ENCODE measurements at places on chromosomes 5 and 9.

DNA sequence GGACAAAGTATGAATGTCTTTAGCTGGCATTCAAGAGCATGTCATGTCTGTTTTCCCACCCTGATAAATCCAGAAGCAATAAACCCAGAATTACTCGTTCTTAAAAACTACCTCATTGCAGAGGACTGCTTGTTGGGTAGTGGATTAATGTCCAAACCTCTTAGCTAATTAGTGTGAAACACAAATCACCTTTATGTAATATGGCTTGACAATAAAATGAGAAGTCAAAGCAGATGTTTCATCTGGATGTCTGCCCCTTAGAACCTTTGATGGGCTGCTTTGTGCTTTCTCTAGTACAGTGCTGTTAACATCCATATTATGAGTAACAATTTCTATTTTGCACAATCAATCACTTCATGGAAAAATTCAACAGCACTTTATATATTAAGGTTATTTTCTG is 149.1 kb upstream of the TUT7 start:
- DNase-seq = no peak

GRCh38 chr9:6777213-6777902 is 19.6 kb downstream of the KDM4C start:
- DNase-seq = no peak

- no peak for DNase-seq
These were observed 429.1 kb downstream of the NR2F1-AS1 start for GRCh38 chr5:93151896-93152295.

GRCh38 chr9:33988219-33988890 is 60.3 kb downstream of the UBAP2 start:
- no peak for DNase-seq

DNA sequence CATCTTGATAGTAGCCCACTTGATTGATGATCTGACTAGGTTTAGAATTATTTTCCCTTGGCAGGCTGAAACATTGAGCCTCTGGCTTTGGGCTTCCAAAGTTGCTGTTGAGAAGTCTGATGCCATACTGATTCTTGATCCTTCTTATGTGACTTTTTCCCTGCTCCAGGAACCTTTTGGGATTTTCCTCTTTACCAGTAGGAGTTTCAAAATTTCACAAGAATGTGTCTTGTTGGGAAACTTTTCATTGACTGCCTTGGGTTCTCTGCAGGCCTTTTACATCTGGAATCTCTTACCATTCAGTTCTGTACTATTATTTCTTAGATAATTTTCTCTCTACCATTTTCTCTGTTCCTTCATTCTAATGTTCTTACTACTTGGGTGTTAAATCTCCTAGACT is 20.0 kb downstream of the STC2 start:
- DNase-seq = no peak

- DNase-seq = no peak
These were observed 45.0 kb upstream of the UBAC1 start for GRCh38 chr9:136006169-136006568.

- DNase-seq = no peak
These were observed 217.3 kb upstream of the RASEF start for GRCh38 chr9:83280268-83280667.

DNA sequence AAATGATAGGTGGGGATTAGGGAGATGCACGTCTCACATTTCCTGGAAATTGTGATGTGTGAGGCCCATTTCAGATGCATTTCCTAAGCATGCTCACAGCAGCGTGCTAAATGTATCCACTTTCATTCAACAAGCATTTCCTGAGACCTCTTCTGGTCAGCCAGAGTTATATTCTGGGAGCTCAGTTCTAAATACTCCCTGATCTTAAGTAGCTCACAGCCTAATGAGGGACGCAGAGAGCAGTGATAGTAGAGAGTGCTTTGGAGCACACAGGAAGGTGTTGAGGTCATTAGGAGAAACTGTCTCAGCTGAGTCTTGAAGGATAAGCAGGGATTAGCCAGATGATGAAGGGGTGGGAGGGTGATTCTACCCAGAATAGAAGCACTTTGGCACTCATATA is 46.2 kb upstream of the FSD1L start:
- no peak for DNase-seq

DNA sequence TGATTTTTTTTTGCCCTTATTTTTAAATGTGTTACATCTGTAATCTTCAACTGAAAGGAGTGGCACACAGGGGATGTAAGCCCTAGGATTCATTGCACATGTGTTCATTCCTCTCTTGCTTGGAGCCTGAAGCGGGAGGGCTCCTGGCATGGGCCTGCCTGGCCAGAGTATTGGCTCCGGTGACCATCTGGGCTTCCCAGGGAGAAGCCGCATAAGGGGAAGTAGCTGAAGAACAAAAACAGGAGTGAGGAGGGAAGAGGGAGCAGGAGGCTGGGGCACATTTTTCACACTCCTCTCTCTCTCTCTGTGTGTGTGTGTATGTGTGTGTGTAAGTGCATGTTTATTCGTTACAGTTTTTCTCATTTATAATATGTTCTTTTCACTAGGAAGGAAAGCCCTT is 269.9 kb downstream of the PRR16 start:
- no peak for DNase-seq

- DNase-seq = no peak
These were observed 41.3 kb upstream of the SMU1 start for GRCh38 chr9:33117796-33118195.

GRCh38 chr5:16090270-16090669 is 89.3 kb downstream of the MARCHF11 start:
- no peak for DNase-seq

- DNase-seq = no peak
These were observed 302.2 kb downstream of the ISL1 start for GRCh38 chr5:51685419-51685818.

GRCh38 chr5:17379100-17379951 is 118.7 kb upstream of the TAF11L2 start:
- DNase-seq = no peak

DNA sequence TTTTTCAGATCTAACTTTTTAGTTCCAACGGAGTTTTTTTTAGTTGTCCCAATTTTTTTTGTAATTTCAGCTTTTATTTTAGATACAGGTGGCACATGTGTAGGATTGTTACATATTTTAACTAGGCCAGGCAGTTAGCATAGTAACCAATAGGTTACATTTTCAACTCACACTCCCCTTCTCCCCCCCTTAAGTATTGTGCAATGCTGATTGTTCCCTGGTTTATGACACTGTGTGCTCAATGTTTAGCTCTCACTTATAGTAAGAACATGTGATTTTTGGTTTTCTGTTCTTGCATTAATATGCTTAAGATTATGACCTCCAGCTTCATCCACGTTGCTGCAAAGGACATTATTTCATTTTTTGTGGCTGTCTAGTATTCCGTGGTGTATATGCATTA is 503.2 kb downstream of the CDH9 start:
- no peak for DNase-seq

- no peak for DNase-seq
These were observed 12.4 kb downstream of the IL5 start for GRCh38 chr5:132530946-132531345.

- no peak for DNase-seq
These were observed 33.4 kb downstream of the TJP2 start for GRCh38 chr9:69207503-69207902.

- no peak for DNase-seq
These were observed 1.2 kb upstream of the IL11RA start for GRCh38 chr9:34650816-34651215.

DNA sequence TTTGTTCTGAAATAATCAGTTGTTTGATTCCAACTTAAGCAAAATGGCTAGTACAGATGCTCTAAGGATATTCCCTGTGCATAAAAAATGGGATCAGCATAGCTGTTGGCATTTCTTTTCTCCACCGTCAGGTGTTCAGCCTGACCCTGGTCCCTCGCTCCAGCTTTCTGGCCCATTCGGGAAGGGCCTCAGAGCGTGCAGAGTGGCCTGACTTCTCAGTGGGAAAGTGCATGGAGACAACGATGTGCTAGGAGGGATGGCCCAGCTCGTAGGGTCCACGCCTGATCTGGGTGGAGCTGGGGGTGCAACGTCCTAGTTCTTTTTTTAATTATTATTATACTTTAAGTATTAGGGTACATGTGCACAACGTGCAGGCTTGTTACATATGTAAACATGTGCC is 319.1 kb upstream of the IRX4 start:
- DNase-seq = no peak

GRCh38 chr5:55518831-55519390 is 15.9 kb downstream of the PLPP1 start:
- DNase-seq = no peak

DNA sequence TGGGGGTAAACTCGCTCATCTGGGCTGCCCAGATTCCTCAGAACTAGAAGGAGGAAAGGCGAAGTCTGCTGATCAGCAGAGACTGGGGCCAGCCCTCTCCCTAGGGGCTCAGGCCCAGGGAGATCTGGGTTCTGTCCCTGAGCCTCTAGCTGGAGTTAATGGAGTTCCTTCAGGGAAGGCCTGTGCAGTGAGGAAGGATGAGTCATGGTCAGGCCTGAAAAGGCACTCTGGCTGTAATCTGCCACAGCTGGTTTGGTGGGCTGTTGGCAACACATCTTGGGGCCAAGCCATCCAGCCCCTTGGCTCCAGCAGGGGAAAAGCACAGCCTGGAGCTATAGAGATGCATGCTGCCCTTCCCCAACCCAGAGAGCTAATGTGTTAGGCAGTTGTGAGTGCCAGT is 459.6 kb downstream of the PRELID2 start:
- DNase-seq = no peak

DNA sequence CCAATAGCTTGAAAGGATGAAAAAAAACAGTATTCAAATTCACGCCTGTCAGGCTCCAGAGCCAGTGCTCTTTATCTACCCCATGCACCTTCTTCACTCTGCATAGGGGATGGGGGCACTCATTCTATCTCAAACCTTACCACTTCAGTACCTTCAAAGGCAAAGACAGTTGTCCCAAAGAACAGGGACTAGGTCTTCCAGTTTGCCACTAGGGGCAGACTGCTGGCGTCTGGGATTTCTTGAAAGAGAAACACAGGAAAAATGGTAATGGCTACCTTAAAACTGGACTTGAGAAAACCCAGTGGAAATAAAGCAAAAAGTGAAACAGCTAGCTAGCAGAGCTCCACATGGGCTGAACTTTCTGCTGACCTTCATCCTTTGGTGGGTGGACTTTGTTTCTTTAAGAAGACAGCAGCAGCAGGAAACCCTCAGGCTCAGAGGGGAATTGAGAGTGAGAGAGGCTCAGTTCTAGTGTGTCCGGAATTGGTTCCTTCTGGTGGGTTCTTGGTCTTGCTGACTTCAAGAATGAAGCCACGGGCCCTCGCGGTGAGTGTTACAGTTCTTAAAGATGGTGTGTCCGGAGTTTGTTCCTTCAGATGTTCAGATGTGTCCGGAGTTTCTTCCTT is 41.0 kb upstream of the SLC36A1 start:
- DNase-seq = no peak

DNA sequence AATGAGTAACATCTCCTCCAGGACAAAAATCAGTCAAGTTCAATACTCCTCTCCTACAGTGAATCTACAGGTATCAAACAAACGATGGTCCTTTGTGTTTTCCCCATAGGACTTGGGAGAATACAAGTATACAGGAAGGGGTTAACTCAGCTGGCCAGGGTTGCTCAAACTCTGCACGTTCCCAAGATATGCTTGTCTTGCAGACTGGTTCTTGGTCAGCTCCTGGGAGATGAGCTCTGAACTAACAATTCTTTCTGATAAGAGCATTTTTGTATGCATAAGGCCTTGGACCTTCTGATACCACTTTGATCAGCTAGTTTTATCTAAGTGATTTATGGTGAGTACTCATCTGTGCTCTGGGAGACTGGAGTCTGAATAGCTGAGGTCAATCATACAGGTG is 42.1 kb downstream of the LOX start:
- DNase-seq = no peak

DNA sequence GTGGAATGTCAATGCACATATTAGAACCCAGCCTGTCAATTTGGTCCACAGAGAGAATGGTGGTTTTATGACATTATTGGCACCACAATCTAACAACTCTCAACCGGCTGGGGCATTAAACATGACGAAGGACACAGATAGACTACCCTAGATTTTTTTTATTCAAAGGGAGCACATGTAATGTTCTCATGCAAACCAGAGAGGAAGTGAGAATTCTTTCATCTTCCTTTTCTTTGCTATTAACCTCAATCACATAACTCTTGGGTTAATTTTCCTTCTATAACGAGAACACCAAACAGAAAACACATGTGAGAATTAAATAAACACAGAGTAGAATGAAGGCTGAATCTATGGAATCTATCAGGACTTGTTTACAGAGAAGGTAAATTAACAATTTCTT is 94.9 kb upstream of the TNC start:
- no peak for DNase-seq

- no peak for DNase-seq
These were observed 39.5 kb downstream of the TENT4A start for GRCh38 chr5:6752782-6753181.

- no peak for DNase-seq
These were observed 82.4 kb downstream of the ZNF354C start for GRCh38 chr5:179142434-179143198.

GRCh38 chr5:180519098-180519497 is 24.9 kb downstream of the CNOT6 start:
- DNase-seq = no peak

DNA sequence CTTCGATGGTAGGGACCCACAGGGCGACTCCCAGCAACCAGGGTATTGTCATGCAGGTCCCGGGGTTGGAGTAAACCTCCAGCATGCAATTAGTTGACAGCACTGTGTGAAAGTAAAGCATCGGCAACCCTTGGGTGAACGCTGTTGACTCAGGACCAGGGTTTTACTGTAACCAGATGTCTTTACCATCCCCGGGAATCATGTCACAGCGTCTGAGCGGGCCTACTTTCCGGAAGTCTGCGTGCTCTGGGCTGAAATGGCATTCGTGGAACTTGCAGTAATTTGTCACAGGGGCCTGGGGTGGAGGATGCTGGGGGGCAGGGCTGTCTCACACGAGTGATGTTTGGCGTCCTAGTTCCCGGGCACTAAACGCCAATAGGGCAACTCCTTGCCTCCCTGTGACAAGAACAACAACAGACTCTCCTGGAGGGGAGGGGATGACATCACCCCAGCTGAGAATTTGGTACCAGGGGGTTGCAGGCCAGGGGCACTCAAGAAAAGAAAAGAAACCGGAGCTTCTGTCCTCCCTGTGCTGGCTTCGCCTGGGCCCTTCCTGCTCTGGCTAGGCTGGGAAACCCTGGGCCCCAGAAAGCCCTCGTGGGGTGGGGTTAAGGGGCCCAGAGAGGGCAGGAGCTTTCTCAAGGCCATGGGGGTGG is 10.1 kb upstream of the UBAC1 start:
- DNase-seq = no peak

DNA sequence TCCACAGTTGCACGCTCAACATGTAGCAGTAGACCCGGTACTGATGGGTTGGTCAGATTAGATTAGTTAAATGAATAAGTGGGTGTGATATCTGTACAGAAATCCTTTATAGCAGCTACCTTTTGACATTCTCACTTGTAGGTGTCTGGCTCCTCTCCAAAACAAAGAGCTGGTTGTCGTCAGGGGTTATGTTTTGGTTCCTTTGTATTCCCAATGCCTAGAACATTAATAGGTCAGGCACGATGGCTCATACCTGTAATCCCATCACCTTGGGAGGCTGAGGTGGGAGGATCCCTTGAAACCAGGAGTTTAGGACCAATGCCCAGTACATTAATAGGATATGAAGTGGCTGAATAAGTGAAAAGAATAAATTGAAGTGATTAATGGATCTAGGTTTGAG is 182.1 kb downstream of the SNCAIP start:
- no peak for DNase-seq

All from stimulated activated CD8-positive, alpha-beta memory T cell treated with anti-CD3 and anti-CD28 coated beads, Interleukin-2, amount 100 ng/mL, for 1 hour (primary cell).